ENCODE measurements at places on chromosomes 1 and 21. TPM values are rescaled to one million over a fixed set of nuclear protein-coding genes. Genes with fewer than 3 reads are reported as not detected.

GRCh38 chr1:183898001-183898396 is 93.1 kb downstream of the RGL1 start:
- H3K27ac ChIP-seq = no peak overlapping the region
- H3K4me1 ChIP-seq = peaks cover 25% of the 10 kb centered on the region
- peaks cover 8% of the 10 kb centered on the region for H3K36me3 ChIP-seq
- H3K27me3 ChIP-seq = no peaks in the 10 kb centered on the region
- no peak for DNase-seq

DNA sequence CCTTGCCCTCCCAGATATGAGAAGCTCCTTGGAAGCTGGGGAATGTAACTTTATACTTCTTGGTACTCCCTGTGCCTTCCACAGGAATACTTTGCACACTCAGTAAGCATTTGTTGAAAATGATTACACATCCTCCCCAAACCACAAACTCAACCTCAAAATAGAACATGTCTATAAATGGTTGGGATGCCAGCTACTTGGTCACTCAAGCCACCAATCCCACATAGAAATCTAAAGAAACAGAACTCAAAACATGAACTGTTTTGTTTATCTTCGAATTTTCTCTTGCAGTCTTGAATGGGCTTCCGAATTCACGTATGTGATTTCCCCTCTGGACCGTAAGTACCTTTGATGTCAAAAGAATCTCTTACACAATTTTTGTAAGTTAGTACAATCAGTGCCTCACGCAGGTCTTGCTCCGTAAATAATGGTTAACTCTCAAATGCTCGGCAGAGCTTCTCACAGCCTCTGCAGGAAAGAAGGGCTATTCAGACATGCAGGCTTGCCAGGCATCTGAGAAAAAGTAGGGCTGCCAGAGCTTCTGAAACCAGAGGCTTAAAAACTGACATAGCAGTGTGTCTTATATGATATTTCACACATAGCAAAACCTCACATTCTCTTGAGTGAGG is 26.9 kb downstream of the SORT1 start:
- no peak for DNase-seq
- H3K27me3 ChIP-seq = peaks cover 4% of the 10 kb centered on the region

GRCh38 chr1:90387805-90388204 is 329.3 kb downstream of the BARHL2 start:
- no peaks in the 10 kb centered on the region for H3K4me1 ChIP-seq
- no peak overlapping the region for H3K4me3 ChIP-seq
- H3K27ac ChIP-seq = no peak overlapping the region
- DNase-seq = no peak
- H3K36me3 ChIP-seq = no peaks in the 10 kb centered on the region
- H3K27me3 ChIP-seq = peaks cover 5% of the 10 kb centered on the region

- H3K4me3 ChIP-seq = peak overlapping the region; percentile 97
- H3K27ac ChIP-seq = peak overlapping the region; percentile 85
- H3K36me3 ChIP-seq = peaks cover 8% of the 10 kb centered on the region
- H3K27me3 ChIP-seq = no peaks in the 10 kb centered on the region
- peaks cover 59% of the 10 kb centered on the region for H3K4me1 ChIP-seq
Observed at GRCh38 chr1:112956544-112957132, 642 bp upstream of the SLC16A1 start.

GRCh38 chr1:57218487-57219079 is 205.3 kb downstream of the DAB1 start:
- no peaks in the 10 kb centered on the region for H3K27me3 ChIP-seq
- DNase-seq = no peak
- no peaks in the 10 kb centered on the region for H3K4me1 ChIP-seq
- no peaks in the 10 kb centered on the region for H3K36me3 ChIP-seq
- no peak overlapping the region for H3K4me3 ChIP-seq
- no peak overlapping the region for H3K27ac ChIP-seq

The ODR4 gene
- 6.7 TPM for polyA plus RNA-seq

DNA sequence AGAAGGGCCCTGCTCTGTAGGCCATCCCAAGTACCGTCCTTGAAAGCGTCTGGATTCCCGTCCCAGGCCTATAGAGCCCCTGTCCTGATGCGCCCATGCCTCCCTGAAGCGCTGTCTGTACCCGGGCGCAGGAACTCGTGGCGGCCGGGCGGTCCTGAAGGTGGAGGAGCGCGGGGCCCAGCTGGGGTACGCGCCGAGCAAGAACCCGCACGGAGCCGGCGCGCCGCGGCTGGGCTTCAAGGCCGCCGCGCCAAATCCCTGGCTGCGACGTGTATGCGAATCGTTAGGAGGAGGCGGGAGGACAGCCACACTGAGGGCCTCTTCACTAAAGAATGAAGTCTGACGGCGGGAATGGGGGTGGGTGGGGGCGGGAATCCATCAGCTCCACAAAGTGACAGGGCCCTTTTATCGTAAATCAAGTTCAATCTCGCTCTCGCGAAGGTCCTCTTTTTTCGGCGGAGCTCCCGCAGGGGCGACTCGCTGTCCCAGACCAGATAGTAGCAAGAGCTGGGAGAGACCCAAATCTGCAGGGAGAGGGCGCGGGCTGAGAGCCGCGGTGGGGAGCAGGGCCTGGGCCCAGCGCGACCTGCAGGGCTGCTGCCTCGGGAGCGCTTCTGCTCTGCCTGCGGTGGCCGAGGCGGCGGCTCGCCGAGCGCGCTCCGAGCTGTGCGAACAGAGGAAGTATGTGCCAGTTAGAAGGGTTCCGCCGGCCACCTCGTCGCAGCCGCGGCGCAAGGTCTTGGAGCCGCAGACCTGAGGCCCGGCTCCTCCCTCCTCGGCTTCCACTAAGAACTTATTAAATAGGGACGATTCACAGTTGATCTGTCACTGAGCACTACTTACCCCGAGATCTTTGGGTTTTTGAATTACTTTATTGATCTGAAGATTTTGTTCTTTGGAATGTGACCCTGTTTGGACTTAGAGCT is 10.4 kb downstream of the BARHL2 start:
- peaks cover 13% of the 10 kb centered on the region for H3K36me3 ChIP-seq
- peak overlapping the region; percentile 56 for H3K4me3 ChIP-seq
- peaks cover 15% of the 10 kb centered on the region for H3K4me1 ChIP-seq
- H3K27ac ChIP-seq = no peak overlapping the region
- DNase-seq = no peak

Data from naive thymus-derived CD8-positive, alpha-beta T cell (primary cell).